ENCODE measurements at places on chromosomes 12 and 14. TPM values are rescaled to one million over a fixed set of nuclear protein-coding genes. Genes with fewer than 3 reads are reported as not detected.

DNA sequence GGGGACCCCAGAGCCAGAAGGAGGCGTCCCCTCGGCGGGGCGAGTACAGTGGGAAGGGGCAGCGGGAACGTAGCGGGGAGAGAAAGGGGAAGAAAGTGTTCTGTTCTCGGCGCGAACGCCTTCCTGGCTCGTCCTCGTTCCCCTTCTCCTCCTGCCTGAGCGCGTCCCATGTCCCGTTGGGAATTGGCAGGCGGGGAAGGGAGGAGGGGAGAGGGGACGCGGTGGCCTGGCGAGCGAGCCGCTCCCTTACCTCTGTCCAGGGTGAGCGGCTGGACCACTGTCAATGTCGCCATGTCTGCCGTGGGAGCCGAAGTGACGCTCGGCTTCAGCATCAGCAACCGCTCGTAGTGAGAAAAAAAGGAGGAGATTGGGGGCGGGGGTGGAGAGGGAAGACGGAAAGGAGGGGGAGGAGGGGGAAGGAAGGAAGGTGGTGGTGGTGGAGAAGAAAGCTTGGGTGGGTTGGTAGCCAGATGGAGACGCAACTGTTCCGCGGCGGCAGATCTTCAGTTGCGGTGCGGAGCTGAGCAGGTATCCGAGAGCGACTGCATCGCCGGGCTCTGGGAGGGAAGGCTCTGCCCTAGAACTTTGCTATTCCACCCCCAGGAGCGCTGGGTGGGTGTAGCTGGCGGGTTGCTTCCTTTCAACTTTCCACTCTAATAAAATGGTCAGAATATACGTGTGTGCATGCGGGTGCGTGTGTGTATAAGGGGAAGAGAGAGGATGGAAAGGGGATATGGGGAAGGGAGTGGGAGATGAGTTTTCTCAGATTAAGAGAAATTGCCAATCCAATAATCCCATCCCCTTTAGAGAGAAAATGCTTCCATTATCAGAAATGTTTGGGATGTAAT lies at the start of gene LIN7A:
LIN7A (minus strand) TSS at position 544 of the 848 bp plus-strand sequence; CDS start at position 332, 212 bp downstream.
- no peak for DNase-seq

DNA sequence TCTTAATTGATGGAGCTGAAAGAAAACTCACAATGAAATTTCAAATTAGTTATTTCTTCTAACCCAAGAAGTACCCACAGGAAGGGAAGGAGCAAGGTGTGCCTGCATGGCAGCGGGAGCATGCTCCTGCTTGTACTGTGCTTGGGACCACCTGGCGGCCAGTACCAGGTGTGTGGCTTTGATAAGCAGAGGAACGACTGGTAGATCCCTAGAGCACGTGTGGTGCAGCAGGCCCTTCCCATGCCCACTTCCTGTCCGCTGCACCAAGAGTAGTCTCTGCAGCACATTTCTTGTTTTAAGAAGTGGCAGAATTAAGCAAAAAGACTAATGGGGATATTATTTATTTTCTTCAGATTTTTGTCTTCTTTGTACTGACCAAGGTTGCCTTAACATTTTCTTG lies 122.3 kb upstream of the ATF1 start:
- DNase-seq: no peak

The CELA1 gene
- not detected for total RNA-seq

GRCh38 chr12:23415180-23415579 lies 534.3 kb downstream of the SOX5 start:
- DNase-seq: no peak

DNA sequence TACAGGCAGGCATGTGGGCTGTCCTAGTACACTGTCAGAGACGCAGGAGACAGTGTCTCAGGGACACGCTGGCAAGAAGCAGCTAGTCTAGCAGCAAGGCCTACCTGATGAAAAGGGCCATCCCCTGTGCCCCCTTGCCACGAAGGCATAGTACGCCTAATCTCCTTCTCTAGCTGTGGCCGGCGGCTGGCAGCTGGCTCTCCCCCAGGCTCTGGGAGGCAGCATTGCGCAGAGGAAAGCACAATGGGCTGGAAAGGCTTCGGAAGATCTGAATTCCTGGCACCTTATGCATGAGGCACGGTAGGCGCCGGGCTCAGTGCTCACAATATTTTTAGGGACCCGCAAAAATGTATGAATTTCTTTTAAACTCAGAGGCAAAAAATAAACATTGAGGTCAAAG lies 16.0 kb upstream of the PLEKHH1 start:
- no peak for DNase-seq

The GNB3 gene
- 1.2 TPM for total RNA-seq

The SYT10 gene
- not detected for total RNA-seq

GRCh38 chr12:92560713-92561542 lies 141.9 kb upstream of the PLEKHG7 start:
- DNase-seq: no peak

DNA sequence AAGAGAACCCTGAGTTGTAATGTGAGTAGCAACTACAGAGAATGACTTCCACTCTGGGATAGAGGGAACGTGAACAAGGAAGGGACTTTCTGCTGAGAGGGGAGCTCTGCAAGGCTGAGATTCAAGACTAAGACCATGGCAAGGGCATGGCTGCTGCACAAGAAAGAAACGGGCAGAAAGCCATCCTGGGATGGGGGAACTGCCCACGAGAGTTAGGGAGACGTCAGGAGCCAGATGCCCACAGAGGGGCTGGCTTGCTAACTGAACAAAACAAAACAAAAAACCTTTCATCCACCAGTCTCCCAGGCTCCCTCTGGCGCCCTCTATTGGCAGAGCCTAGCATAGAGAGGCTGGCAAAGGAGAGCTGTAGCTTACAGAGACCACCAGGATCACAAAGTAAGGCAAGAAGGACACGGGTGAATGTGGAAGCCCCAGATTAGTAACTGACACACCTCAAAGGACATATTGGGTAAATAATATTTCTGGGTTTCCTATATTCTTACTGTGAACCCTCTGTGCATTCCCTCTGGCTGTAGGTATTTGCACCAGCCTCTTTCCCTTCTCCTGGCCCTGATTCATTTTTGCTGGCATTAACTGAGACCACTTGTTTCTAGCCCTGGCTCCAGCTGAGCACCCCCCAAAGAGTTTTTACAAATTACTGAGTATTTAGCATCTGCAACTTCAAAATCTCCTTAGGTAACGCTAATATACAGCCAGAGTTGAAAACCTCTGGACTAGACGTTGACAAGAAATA lies 338.3 kb downstream of the EMP1 start:
- no peak for DNase-seq

The DEPDC4 gene
- total RNA-seq: 0.58 TPM

- DNase-seq: no peak
Observed at GRCh38 chr14:22500525-22500924, 88.5 kb downstream of the DAD1 start.

DNA sequence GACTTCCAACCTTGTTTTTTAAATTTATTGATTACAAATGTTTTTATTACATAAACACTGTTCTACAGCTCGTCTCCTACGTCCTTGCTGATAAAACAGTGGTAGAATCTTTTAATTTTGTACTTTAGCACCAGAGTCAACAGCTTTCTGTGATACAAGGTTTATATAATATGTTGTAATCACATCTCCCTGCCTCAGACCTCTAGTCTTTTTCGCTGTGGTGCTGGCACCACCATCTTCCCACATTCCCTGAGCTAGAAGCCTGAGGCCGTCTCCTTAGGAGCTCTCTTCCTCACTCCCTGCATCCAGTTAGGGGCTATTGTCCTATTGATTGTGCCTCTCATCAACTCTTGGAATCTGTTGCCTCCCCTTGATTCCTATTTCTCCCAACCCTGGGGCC lies 17.1 kb downstream of the MTHFD1 start:
- DNase-seq: no peak

GRCh38 chr14:32883188-32883587 lies 55.5 kb upstream of the NPAS3 start:
- no peak for DNase-seq

GRCh38 chr12:57889500-57889989 lies 43.0 kb upstream of the CTDSP2 start:
- no peak for DNase-seq

DNA sequence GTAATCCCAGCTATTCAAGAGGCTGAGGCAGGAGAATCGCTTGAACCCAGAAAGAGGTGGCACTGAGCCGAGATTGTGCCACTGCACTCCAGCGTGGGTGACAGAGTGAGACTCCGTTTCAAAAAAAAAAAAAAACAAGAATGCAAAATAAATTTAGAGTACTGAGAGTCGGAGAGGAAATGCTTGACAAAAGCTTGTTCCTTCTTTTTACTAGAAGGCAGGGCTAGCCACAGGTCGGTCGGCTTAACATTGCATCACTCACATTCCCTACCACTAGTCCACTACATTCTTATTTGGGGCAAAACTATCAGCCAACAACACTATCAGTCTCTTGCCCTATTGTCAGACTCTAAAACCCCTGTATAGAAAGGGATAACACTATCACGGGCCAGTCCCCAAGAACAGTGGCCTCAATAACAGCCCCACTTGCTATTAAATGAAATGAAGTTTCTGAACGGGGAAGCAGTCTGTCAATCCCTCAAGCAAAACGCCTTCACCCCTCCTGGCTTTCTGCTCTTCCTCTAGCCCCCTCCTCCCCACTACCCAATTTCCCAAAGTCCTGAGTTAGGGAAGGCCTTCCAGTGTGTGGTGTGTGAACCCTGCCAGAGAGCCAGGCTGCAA lies 1.0 kb downstream of the RNF41 start:
- no peak for DNase-seq

The IL26 gene
- not detected for total RNA-seq

- DNase-seq: peak; percentile 91
Observed at GRCh38 chr12:31590642-31591379, at the start of gene DENND5B. Gene DENND5B, minus strand, starts transcription at chr12:31591136. Its CDS starts 304 bp downstream, at chr12:31590832.

The LPAR5 gene
- total RNA-seq: 2.5 TPM

All from mesenteric fat pad (tissue), 1 donor.